ENCODE measurements at places on chromosomes 2 and 18.

GRCh38 chr2:186984966-186985365, 136.0 kb upstream of the ZSWIM2 start:
- DNase-seq: no peak

DNA sequence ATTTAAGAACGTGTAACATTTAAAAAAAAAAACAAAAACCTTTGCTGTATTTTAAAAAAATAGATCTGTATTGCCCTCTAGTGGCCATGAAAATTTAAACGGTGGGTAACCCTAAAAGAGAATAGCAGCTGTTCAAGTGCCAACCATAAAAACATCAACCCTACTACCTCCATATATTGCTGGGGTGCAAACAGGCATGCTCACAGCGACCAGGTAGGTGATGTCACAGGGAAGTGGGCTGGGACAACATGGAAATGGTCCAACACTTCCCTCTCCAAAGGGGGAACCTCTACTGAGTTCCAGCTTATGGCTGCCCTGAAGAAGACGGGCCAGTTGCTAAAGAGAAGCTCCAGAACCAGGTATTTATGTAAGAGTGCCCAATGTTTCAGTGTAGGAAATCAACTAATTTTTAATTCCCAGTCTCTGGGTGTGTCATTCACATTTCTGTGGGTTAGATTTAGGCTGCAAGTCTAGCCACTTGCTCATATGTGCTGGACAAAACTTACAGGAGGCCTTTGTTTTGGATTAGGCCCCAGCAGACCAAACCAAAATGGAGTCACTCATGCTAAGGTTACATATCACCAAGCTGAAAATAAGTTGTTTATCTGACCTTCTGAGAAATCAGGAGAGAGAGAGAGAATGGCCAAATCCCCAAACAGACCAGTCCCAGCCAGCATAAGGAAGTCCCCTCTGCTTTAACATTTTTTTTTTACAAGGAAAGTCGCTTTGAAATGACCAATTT, 54.5 kb downstream of the SKA1 start:
- DNase-seq: no peak

GRCh38 chr2:158501301-158501700, 44.5 kb downstream of the PKP4 start:
- no peak for DNase-seq

DNA sequence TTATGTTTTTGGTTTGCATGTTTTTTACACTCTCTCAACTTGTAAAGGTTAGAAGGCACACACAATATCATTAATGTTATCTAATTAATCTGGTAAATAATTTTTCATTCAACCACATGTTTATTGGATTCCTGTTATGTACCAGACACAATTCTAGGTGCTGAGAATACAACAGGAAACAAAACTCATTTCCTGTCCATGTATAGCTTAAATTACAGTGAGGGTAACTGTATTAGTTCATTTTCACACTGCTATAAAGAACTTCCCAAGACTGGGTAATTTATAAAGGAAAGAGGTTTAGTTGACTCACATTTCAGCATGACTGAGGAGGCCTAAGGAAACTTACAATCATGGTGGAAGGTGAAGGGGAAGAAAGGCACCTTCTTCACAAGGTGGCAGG, 270.5 kb downstream of the TRIB2 start:
- no peak for DNase-seq

GRCh38 chr2:48312126-48312525, 217.8 kb upstream of the STON1 start:
- no peak for DNase-seq

- no peak for DNase-seq
Measured at GRCh38 chr18:27942706-27943105, 234.2 kb downstream of the CDH2 start.

GRCh38 chr18:54626779-54627178, 35.7 kb downstream of the DYNAP start:
- no peak for DNase-seq

DNA sequence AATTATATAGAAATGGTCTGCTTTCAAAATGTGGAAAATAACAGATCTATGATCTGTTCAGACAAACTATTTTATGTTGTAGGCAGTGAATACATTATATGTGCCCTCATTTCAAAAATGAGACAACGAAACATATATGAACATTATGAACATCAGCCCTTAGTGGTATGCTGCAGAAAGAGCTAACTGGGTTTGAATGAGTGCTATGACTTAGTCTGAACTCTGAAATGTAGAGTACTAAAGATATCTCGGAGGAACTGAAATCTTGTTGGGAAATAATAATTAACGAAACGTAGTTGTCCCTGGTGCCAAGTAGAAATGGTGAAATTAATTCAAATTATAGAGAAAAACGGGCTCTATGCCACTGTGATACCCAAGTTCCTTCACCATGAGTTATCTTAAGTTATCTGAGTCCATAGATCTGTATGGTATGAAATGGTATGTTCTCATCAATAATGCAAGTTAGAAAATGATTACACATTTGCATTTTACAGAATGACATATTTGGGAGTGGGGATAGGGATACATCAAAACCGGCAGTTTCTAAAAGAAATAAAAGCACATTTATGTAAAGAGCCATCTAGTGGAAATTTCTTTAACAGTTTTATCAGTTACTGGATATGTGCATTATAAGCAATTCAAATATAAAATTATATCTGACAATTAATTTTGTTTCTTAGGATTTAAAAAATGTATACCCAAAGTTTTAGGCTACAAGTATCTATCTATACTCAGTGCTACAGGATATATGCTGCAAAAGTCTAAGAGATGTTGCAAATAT, 26.7 kb downstream of the STARD6 start:
- DNase-seq: no peak

- DNase-seq: no peak
Measured at GRCh38 chr18:5534845-5535244, 9.0 kb downstream of the EPB41L3 start.

- DNase-seq: no peak
Measured at GRCh38 chr2:175152242-175152641, 15.8 kb downstream of the ATF2 start.

DNA sequence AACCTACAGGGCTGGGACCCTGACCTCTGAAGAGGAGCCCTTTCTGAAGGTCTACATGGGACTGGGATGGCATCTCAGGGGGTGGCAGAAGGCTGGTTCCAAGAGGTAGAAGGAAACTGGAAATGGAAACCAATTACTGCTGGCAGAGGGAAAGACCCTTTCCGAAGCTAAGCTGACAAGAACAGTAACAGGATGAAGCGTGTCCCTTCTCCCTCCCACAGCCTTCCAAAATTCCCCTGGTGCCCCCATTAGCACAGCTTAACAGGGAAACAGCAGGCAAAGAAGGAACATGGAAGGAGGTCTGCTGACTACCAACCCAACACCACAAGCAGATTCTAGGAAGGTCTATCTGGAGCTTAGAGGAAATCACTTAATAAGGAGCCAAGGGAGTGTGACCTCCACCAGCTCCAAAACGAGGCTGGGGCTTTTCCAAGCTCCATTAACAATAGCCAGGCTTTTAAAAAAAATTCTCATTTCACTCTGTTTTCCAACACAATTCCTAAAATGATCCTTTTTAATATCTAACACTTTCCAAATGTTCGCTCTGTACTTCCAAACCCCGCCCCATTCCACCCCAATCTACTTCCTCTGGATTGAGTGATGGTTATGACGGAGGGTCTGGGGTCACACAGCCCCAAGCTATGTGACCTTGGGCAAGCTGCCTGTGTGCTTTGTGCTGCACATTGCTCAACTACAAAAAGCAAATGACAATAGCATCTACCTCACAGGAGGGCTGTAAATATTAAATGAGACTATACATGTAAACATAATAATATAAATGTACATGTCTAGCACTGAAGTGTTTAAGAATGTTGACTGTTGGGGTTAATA, 55.2 kb downstream of the STK39 start:
- no peak for DNase-seq

- peak; percentile 53 for DNase-seq
Measured at GRCh38 chr2:231227310-231228162, 29.1 kb downstream of the ARMC9 start.

DNA sequence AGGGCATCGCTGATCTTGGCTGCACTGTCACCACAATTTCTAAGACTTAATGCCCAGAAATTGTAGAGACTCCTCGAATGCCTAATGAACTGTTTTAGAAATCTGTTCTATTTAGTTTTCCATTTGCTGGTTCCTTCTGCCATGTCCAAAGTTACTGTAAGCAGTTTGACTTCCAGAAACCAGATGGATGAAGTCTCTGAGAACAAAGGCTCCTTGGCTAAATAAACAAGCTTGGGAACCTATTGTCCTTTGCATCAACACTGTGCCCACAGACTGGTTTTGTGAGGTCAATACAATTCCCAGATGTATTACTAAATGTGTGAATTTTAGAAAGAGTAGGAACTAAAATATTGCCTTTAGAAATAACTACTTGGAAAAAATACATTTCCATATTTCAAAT, 600.2 kb downstream of the NYAP2 start:
- no peak for DNase-seq

DNA sequence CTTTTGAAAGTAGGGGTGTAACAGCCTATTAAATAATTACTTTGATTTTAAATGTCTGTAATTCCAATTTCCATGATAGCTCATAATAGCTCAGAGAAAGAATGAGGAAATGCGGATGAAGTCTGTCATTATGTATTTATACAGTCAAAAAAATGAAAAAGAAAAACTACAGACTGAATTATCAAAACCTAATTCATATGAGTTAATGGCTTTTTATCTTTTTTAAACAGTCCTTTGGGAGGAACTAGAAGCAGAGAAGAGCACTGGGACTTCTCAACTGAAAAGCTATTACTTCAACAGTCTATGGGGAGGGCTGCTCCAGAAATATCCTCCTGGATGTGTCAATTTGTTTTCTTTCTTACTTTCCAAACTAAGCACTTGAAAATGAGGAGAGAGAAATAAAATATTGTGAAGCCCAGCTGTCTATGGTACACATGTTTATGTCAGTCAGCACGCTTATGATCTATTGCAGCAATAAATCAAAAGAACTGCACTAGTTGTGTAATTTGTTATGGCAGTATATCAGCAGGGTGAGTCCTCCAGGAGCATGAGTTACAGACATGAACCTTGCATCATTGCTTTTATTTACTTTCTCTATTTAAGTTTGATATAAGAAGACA, 1550.2 kb downstream of the LRP1B start:
- no peak for DNase-seq

GRCh38 chr2:232891621-232892071, 21.6 kb downstream of the SNORC start:
- DNase-seq: no peak

DNA sequence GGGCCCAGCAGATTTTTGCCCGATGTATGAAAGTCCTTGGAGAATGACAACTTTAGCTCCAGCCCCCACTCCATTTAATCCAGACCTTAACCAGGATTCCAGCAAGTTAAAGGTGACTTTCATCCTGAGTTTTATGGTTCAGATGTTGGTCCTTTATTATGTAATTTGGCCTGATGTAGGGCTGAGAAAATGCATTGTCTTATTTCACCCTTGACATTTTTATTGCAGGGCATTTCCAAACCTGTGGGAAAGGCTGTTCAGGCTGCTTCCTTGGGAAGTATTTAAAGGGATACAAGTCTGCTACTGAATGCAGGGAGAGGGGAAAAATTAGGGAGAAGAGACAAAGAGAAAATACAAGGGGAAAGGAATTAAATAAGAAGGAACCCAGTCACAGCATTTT, 48.8 kb downstream of the ASB1 start:
- no peak for DNase-seq

DNA sequence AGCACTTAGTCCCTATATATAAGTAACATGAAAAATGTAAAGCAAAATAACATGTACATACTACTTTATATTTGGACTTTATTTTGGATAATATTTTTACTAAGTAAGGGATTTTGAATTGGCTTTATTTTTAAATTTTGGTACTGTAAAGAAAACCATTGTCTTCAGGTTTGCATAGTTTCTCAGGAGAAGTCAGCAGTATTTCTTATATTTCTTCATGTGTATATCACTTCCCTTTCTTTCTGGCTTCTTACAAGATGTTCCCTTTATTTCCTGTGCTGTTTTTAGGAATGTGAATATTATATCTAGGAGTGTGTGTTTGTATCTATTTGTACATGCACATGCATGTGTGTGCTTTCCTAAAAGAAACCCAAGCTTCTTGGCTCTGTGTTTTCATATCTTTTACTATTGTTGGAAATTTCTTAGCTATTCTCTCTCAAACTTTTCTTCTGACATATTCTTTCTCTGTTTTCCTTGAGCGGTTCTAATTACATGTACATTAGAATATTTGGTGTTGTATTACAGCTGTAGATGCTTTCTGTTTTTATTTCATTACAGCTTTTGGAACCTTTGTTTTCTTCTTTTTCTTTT, 1549.7 kb upstream of the ACVR2A start:
- no peak for DNase-seq

DNA sequence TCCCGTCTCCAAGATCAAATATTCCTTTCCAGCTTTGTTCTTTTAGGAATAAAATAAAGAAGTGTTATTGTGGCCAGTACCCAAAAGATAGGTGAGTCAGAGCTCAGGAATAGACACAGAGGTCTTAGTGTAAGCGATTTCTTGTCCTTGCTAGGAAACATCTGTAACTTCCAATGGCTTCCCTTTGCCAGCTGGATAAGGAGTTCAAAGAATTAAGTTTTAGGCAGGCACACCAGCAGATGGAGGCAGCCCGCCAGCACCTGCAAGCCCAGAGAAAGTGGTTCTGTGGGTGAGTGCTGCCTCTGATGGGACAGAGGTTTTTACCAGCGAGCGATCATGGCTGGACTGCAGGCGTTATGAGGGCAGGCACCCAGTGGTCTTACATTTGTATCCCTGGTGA, 125.4 kb downstream of the MGAT5 start:
- DNase-seq: no peak

GRCh38 chr2:31398881-31399280, 15.7 kb downstream of the XDH start:
- no peak for DNase-seq

- no peak for DNase-seq
Measured at GRCh38 chr2:159010963-159011362, 42.5 kb downstream of the TANC1 start.

GRCh38 chr2:15668611-15669305, 77.1 kb downstream of the DDX1 start:
- no peak for DNase-seq

GRCh38 chr18:25181581-25181980, 170.4 kb downstream of the ZNF521 start:
- DNase-seq: no peak

- no peak for DNase-seq
Measured at GRCh38 chr18:8928847-8929780, 173.4 kb upstream of the NDUFV2 start.

DNA sequence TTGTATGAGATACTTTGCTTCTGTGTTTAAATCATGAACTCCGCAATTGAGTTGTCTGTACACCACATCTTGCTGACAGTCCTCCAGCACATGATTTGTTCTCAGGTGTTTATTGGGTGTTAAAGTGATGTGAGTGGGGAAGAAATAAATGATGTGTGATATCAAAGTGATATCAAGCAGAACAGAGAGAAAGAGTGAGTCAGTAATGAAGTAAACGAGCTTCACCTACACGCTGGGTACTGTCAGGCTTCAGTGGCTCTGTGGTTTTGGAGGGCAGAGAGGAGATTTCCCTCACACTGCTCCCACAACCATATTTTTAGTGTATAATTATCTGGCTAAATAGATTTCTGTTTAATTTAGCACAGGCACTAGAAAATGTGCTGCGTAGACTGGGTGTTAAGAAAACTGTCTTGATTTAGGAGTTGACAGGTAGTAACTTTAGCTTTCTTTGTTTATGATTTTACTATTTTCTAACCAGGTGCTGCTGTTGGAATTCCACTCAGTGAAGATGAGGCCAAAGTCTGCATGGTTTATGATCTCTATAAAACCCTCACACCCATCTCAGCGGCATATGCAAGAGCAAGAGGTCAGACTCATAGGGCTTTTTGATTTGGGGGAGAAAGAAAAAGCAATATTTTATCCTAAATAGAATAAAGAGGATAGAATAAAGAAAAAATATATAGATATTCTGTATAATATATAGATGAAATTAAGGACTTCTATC, 21.2 kb downstream of the ATIC start:
- no peak for DNase-seq
